ENCODE measurements at places on chromosomes 5 and 9.

GRCh38 chr5:1012900-1013237, 4.3 kb downstream of the NKD2 start:
- no peak for DNase-seq

GRCh38 chr5:176810687-176811501, 535 bp downstream of the UNC5A start:
- DNase-seq, result peak; percentile 42

DNA sequence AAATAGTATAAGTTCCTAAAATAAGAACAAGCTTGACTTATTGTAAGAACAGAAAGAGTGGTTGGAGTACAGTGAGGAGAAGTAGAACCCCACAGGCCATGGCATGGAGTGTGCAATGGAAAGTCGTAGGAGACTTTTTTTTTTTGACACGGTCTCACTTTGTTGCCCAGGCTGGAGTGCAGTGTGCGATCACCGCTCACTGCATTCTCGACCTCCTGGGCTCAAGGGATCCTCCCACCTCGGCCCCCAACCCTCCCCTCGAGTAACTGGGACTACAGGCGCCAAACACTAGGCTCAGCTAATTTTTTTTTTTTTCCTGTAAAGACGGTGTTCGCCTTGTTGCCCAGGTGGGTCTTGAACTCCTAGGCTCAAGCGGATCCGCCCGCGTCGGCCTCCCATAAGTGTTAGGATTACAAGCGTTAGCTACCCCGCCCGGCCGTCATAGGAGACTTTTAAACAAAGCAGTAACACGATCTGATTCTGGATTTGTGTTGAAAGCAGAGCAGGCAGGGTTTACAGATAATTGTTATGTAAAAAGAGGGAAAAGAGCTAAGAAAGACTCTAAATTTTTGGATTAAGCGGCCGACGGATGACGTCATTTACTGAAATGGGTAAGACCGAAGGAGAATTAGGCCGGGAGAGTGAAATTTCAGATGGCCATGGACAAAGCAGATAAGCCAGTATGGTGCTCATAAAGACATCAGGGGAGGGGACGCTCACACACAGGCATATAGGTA, 752 bp downstream of the TSTD2 start:
- peak; percentile 82 for DNase-seq

- DNase-seq, result no peak
Measured at GRCh38 chr5:148486456-148486855, 102.7 kb downstream of the FBXO38 start.

DNA sequence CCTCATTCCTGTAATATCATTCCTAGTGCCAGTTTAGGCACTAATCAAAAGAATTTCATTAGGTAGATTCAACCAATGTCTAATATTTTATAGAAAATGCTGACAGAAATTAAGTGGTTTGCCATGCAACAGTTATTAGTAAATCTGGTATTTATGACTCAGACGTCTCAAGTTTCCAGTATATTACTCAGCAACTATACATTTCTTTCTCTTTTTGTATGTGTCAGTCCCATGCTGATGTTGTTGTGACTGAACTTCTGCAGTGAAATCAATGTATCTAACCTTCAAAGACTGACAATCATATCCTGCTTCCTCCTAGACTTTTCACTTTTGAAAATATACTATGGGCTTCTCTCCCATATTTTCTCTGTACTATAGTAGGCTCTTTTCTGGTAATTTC, 822.5 kb downstream of the NR2F1-AS1 start:
- DNase-seq, result no peak

Data from common myeloid progenitor, CD34-positive (primary cell).